ENCODE measurements at places on chromosomes 16 and 17.

DNA sequence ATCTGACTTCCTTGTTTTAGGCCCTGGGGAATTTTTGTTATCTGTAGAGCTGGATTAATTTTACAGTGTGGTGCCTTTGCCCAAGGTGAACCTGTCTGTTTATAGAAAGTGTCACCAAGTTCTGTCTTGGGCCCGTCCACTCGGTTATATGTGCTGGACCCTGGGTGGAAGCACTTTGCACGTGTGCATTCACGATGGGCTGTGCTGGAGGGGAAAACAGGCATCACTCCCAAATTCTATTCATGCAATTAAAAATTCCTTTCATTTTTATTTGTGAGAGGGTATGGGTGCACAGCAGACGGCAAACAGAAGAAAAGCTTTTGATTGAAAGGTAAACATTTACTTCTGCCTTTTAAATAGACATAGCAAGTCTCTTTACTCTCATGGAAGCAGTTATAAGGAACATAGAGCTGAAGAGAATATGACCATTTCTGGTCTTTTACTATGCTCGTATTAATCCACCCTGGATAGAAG is 101.2 kb downstream of the WWOX start:
- no peak for DNase-seq

DNA sequence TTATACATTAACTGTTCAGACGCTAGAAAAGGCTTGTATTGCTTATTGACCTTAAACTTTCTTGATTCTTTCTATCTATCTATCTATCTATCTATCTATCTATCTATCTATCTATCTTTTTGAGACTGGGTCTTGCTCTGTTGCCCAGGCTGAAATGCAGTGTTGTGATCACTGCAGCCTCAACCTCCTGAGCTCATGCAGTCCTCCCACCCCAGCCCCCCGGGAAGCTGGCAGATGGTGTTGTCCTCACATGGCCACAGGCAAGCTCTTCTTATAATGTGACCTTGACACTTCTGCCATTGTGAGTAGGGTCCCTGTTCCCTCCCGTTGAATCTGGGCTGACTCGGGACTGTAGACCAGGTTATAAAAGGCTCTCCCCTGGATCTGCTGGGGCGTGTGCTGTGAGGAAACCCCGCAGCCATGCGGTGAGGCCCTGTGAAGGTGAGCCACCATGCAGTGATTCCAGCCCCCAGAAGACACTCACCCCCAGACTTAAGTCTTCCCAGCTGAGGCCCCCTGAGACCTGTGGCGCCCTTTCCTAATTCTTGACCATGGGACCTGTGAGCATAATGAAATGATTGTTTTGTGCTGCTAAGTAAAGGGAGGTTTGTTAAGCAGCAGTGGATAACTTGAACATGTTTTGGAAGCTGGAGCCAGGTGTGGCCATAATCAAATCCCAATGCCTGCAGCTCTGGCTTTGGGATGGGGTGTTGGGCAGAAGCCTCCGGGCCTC is 54.3 kb downstream of the RPTOR start:
- DNase-seq, result no peak

- DNase-seq, result no peak
These were observed 460.2 kb upstream of the C16orf82 start for GRCh38 chr16:26606381-26607150.

DNA sequence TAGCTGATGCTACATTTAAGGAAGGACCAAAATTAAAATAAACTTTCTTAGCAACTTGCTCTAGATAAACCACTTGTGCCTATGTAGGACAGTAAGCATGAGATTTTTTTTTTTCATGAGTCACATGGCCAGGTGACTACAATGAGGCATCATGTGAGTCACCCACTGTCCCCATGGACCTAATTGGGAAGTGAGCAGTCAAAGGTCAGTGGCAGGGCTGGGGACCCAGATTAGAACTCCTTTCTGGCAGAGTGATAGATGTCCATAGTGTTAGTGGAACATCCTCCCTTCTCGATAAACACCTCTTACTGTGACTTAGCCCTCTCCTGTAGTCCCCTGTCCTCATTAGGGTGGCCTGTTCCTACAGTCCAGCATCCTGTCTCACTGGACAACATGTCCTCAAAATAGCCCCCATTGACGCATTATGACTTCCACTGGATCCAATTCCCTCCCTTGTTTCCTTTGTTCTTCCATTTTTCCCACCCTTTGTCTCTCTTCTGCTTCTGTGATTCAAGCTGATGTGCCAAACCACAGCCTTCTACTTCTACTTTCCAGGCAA is 12.4 kb downstream of the ITGB3 start:
- DNase-seq, result no peak

GRCh38 chr16:60413969-60414368 is 1622.3 kb downstream of the CDH8 start:
- no peak for DNase-seq

DNA sequence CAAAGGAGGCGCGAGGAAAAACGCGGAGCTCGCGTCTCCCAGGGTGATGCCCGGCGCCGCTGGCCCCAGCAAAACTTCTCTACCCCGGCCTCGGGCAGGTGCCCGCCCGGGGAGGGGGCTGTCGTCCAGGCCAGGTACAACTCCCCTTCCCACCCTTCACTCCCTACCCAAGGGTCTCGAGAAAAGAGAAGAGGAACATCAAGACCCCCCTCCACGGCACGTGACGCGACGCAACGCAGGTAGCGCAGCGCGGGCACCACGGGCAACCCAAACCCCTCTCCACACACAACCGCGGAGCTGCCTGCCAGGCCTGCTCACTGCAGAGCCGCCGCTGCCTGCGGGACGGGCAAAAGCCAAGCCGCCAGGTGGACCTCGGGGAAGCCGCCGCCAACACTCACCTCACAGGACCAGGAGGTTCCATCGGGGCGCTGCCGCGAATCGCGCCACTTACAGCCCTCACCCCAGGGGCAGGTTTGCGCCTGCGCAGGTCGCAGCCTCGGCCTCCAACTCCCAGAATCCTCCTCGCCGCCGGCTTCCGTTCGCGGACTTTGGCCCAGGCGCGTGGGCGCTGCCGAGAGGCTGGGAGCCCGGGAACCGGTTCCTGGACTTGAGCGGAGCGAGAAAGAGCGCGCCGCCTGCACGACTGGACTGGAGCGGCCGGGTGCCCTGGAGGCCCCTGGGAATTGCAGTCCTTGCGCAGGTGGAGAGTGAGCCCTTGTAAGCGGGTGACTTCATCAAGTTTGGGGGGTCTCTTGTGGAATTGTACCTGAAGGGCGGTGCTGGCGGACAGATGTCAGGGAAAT is at the start of gene ZNF232:
TSS of gene ZNF232 (minus strand) at position 477 of the 803 bp plus-strand sequence. CDS start at position 421, 56 bp downstream.
- DNase-seq, result peak; percentile 93

DNA sequence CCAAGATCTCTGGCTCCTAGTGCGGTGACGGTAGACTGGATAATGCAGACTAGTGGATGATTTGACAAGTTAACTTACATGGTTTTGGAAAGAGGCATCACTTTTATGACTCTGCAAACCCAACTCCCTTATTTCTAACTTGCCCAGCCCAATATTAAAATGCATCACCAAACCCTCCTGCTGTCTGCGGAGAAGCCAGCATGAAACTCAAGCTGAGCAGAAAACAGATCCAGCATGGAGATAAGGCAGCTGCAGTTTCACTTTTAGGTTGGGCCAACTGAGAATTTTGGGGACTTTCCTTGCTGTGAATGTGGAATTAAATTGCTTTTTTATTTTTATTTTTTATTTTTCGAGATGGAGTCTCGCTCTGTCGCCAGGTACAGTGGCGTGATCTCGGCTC is 27.8 kb downstream of the CDH1 start:
- no peak for DNase-seq

DNA sequence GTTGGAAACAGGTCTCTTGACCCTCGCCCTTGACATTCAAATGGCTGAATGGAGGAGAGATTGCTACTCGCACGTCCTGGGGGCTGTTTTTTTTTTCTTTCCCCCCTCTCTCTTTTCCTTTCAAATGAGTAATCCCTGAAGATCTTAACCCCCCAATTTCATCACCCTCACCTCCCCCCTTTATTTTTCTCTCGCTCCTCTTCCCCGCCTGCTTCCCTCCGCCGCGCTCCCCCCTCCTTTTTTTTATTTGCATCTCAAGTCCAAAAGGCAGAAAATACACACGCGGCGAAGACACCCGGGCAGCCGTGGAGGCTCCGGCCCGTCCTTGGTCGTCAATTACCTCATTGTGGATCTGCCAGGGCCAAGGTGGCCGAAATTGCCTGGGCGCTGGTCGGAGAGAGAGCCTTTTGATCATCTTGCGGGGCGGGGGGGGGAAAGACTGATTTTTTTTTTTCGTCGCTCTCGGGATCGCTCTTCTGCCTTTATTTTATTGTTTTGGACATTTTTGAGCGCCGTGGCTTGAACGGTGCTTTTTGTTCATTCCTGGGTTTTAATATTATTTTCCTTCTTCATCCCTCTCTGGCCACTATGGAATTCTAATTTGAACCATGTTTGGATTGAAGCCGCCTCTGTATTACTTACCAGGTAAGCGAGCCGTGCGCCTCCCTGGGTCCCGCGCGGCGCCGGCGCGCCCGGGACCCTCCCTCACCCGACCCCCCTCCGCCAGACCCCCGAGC is 57.2 kb upstream of the GSE1 start:
- peak; percentile 71 for DNase-seq

DNA sequence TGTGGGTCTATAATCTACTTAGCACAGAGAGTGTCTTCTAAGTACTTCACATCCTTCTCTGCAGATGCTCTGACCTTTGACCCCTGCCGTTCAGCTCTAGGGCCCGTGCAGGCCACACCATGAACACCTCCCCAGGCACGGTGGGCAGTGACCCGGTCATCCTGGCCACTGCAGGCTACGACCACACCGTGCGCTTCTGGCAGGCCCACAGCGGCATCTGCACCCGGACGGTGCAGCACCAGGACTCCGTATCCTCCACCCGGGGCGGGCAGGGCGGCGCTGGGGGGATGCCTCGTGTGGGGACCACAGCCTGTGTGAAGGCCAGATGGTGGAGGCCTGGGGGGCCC is 686 bp downstream of the MLST8 start:
- no peak for DNase-seq

DNA sequence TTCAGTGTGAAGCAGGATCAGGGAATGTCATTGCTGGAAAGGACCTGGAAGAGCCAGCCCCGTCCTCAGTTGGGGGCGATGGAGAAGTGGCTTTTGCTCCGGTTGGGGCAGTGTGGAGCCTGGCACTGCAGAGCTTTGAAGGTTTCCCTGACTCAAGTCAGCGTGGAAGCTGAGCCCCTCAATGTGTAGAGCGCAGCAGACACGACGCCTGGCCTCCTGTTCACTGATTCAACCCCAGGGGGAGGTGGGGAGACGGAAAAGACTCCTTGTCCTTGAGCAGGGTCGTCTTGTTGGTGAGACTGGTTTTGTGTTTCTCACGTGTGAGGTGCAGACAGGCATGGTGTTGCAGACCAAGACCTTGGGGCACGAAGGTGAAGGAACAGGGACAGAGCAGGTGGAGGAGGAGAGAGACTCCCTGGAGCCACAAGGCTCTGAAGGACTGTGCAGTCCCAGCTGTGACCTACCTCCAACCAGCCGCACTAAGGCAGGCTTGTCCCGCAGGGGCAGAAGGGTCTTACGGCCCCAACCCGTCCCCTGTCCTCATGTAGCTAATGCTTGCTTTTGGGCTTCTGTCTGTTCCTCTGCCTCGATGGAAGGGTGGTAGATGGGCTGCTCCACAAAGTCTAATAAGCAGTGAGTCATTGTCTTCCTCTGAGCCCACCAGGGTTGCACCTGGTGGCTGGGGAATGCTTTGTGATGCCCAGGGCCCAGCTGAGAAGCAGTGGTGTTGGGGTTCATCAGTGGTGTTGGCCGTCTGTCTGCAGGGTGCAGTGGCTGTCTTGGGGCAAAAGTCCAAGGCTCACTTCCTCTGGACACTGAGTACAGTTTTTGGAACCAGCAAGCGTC is 47.8 kb downstream of the MPRIP start:
- no peak for DNase-seq

Measured in germinal center (tissue), 1 donor.